Stimulated activated CD8-positive, alpha-beta memory T cell treated with anti-CD3 and anti-CD28 coated beads, Interleukin-2, amount 100 ng/mL, for 1 hour (primary cell): ENCODE measurements at places on chromosomes 11 and 22.

DNA sequence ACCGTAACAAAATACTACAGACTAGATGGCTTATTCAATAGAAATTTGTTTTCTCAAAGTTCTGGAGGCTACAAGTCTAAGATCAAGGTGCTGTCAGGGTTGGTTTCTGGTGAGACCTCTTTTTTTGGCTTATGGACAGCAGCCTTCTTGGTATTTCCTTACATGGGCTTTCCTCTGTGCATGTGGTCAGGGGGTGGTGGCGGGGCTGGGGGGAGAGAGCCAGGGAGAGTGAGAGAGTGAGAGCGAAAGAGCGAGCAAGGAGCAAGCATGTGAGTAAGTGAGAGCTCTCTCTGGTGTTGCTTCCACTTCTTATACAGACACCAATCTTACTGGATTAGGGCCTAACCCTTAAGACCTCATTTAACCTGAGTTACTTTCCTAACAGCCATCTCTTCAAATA, 181.5 kb downstream of the TMEM135 start:
- DNase-seq: no peak

GRCh38 chr22:26079009-26079408, 90.3 kb upstream of the SEZ6L start:
- DNase-seq: no peak

- DNase-seq: no peak
These were observed 58.3 kb downstream of the HSD17B12 start for GRCh38 chr11:43738600-43739409.

GRCh38 chr22:35538801-35539321, 1.8 kb upstream of the RASD2 start:
- DNase-seq: no peak

DNA sequence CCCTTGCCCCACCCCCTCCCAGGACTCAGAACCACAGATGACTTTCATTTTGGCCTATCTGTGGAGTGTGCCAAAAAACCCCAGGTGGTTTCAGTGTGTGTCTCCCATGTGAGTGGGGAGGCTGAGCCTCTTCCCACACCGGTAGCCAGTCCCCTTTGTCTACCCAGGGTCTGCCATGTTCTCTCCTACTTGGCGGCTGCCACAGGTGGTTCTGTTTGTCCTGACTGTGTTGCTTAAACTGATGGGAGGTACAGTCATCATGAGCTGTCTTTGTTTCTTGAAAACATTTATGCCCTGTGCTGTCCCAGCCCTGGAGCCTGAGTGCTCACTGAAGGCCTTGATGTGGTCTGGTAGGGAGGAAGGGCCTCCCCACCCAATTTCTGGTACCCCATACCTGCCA, 39.7 kb upstream of the SUSD2 start:
- DNase-seq: no peak

DNA sequence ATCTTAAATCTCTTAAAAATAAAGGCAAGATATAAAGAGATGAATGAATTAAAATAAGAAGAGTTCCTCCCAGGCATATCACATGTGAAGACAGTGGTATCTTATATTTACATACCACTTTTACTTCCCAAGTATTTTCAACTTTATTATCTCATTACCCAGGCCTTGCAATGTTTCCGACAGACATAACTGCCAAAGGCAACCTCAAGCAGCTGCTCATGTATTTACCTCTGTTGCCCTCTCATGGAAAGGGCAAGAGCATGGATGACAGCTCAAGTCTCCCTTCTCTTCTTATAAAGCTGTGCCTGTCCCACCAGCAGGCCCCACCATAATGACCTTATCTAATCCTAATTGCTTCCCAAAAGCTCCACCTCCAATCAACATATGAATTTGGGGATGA, 894.2 kb downstream of the NTM start:
- DNase-seq: no peak

GRCh38 chr11:10797001-10797400, 11.7 kb downstream of the EIF4G2 start:
- no peak for DNase-seq

GRCh38 chr11:35404388-35404775, 15.0 kb downstream of the SLC1A2 start:
- DNase-seq: no peak

- DNase-seq: no peak
These were observed 8.9 kb downstream of the TPST2 start for GRCh38 chr22:26581026-26581425.

- peak; percentile 72 for DNase-seq
These were observed 49.1 kb upstream of the VPREB1 start for GRCh38 chr22:22195265-22196017.

- no peak for DNase-seq
These were observed 30.4 kb upstream of the TMEM86A start for GRCh38 chr11:18668131-18668530.

- no peak for DNase-seq
These were observed 188.6 kb upstream of the MTMR2 start for GRCh38 chr11:96112192-96113128.

- no peak for DNase-seq
These were observed 32.1 kb upstream of the SLC5A12 start for GRCh38 chr11:26753723-26754504.

GRCh38 chr11:35178873-35179272, 39.9 kb downstream of the CD44 start:
- no peak for DNase-seq

DNA sequence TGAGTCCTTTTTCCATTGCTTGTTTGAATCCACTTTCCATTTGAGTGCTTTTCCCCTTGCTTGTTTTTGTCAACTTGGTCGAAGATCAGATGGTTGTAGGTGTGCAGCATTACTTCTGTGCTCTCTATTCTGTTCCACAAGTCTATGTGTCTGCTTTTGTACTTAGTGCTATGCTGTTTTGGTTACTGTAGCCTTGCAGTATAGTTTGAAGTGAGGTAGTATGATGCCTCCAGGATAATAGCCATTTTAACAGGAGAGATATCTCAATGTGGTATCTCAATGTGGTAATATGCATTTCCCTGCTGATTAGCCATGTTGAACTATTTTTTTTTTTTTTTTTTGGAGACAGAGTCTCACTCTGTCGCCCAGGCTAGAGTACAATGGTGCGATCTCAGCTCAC, 16.7 kb downstream of the ACRV1 start:
- no peak for DNase-seq

DNA sequence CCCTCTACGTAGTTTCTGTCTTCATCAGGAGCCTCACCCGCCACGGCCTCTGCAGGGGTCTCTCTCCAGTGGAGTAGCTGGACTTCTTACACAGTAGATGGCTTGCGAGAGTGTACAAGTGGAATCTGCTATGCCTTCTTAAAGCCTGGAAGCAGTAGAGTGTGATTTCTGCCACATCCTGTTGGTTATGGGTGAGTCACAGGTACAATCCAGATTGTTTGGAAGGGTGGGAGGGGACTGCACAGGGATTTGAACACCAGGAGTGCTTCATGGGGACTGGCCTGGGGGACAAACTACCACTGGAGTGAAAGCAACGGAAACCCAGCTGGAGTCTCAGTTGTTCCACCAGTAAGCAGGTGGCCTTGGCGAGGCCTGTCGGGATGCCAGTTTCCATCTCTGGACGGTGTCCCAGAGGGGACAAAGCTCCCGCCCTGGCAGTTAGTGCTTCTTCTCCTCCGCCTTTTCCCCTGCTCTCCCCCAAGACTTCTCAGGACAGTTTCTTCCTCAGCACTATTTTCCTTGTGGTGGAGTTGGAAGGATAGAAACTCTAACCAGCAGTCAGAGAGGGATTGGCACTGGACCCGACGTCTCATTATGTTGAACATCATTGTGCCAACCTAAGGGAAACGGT, 85.0 kb upstream of the RCN1 start:
- no peak for DNase-seq

- no peak for DNase-seq
These were observed 16.9 kb downstream of the TNRC6B start for GRCh38 chr22:40194656-40195055.

DNA sequence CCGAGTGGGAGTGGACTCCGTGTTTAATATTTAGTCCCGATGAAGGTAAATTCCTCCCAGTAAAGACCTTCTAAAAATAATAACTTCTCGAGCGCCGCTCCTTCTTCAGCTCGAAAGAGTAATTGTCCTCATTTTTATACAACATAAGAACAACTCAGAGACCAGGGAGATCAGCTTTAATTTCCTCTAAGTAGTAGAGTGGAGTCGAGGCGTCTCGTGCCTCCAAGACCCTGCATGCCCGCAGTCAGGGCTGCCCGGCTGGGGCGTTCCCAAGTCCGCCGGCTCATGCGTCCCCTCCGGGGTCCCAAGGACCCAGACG, 7.8 kb downstream of the WT1 start:
- DNase-seq: no peak

DNA sequence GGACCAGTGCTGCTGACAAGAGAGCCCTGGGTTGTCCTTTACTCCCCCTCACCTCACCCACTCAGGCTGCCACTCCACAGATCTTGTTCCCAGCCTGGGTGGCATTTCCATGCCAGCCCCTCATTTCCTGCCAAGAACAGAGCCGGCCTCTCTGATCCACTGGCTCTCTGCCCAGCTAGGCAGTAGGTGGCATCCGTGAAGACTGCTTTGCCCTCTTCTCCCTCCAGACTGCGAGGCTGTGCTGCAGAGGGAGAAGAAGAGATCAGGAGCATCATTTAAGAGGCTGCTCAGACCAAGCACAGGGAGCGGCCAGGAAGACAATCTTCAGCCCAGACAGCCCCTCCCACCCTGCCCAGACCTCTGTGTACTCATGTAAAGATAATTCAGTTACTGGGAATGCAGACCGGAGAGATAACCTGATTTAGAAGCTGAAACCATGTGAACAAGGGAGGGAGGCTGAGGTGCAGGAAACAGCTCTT, 126.9 kb upstream of the NCAM1 start:
- no peak for DNase-seq

- no peak for DNase-seq
These were observed 315.0 kb downstream of the JRKL start for GRCh38 chr11:96704847-96705246.

DNA sequence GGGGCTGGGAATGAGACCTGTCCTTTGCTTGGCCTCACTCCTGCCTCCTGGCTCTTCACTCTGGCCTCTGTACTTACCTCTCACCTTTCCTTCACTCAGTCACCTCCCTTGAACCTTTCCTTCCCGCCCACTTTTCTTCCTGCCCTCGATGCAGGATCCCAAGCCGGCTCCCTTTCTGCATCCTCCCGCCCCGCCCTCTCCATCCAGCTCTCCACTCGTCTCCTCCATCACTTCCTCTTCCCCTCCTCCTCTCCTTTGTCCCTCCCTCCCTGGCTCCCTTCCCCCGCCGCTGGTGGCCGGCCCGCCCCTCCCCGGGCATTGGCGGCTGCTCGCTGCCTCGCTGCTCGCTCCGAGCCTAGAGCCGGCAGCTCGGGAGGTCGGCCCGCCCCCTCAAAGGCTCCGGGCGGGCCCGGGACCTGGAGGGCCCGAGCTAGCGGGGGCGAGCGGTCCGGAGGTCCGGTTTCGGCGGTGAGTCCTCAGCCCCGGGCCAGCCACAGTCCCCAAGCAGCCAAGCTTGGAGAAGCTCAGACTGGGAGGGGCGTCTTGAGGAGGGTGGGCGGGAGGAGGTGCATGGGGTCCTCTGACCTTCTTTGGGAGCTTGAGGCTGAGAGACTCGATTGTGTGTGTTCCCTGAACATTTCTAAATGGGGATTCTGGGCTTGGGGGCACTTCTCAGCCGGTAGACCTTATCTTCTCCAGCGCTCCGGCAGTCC, 13.8 kb downstream of the PHLDB1 start:
- DNase-seq: no peak

DNA sequence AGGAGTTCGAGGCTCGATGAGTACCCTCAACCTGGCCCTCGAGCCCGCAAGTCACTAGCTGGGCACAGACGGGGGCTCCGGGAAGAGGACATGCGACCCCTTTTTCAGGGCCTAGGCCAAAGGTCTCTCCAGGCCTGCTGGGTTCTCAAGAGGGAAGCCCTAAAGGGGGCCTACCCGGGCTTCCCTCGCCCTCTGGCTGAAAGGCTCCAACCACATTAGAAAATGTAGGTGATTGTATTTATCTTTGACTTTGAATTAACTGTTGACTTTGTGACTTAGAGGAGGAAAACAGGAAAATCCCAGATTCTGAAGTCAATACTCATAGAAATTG, 7.3 kb upstream of the PAX6 start:
- DNase-seq: no peak

GRCh38 chr11:123116486-123116885, 54.5 kb upstream of the HSPA8 start:
- no peak for DNase-seq

- DNase-seq: no peak
These were observed 124.2 kb upstream of the SEZ6L start for GRCh38 chr22:26045051-26045450.
